Effector CD8-positive, alpha-beta T cell (primary cell): ENCODE measurements at places on chromosomes 6 and 20.
A peak's percentile ranks its signal among the peaks of the same experiment; 100 is the strongest.

GRCh38 chr20:62233684-62234083, 4.6 kb upstream of the OSBPL2 start:
- DNase-seq, result no peak

DNA sequence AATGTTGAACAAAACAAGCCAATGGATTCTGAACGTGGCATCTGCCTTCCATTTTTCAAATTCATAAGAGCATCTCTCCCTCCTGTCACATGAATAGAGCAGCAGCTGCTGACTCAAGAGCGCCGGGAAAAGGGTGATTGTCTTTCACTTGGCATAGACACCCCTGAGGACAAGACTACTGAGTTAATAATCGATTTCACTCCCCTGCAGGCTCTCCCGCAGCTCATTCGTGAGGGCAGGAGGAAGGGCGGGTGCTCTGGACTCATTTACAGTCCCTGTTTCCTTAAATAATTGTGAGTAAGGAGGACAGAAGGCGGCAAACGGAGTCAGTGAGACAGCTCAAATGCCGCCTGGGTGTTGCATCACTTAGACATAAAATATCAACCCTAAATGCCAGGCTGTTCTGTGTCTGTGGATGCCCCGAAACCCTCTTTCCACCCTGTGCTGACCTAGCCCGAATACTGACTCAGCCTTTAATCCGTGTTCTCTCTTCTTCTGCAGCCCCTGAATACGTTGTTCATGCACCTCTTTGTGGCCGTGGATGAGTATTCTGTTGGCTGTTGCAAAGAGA, 21.6 kb downstream of the CFAP61 start:
- DNase-seq, result no peak

- DNase-seq, result no peak
Measured at GRCh38 chr6:44442236-44442635, 54.7 kb downstream of the CDC5L start.

DNA sequence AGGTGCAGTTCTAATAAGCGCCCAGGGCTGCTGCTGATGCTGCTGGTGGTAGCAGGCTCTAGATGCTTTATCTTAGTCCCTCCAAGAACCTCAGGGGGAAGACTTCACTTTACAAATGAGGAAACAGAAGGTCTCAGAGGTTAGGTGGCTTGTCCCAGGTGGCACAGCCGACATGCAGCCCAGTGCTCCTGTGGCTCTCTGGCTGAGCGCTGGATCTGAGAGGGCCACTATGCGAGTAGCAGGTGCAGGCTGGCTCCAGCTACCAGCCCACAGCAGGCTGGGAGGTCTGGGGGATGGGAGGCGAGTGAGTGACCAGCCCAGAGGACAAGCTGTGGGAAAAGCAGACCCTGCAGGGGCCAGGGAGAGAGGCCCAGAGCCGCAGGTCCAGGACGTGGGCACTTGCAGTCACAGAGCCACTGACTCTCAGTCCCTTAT, 90.9 kb downstream of the PRND start:
- no peak for DNase-seq

GRCh38 chr6:167815296-167815980, 11.3 kb upstream of the AFDN start:
- no peak for DNase-seq

DNA sequence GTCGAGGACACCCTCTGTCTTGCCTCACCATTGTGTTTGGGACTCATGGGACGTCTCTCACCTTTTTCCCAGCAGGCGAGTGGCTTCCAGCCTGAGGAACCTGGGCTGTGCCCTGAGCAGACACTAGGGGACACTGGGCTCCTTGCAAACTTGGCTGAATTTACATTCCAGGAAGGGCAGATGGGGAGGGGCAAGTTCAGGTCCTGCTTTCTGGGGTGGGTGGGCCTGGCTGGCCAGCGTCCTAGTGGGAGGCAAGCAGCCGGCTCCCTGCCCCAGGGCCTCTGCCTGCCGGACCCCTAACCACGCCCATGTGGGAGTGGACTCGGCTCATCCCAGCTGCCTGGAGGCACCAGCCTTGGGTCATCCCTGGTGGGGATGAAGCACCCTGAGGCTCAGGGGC, 48.2 kb upstream of the MLN start:
- no peak for DNase-seq

DNA sequence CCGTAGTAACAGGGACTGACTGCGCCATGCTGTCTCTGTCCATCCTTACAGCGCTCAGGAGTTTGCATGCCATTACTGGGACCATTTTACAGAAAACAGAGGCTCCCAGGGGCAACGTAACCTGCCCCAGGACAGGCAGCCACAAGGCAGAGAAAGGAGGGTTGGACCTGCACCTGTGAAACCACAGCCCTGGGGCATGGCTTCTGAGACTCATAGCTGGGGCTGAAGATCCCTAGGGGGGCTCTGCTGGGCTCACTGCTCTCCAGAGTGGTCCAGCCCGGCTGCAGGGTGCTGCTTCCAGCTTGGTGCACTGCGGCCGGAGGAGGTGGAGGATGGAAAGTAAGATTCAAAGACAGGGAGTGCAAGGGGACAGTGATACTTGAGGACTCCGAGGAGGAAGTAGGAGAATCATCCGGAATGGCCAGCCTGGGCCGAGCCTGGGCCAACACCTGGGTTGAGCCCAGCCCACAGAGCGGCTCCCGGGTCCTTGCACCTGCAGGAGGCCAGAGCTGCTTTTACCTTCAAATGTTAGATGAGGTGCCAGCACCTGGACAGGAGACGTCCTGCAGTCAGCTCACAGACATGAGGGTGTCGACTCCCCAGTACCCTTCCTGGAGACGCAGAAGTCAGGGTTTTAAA, 183.2 kb downstream of the CDH4 start:
- no peak for DNase-seq

GRCh38 chr6:128508588-128509296, 11.7 kb downstream of the PTPRK start:
- DNase-seq, result no peak

DNA sequence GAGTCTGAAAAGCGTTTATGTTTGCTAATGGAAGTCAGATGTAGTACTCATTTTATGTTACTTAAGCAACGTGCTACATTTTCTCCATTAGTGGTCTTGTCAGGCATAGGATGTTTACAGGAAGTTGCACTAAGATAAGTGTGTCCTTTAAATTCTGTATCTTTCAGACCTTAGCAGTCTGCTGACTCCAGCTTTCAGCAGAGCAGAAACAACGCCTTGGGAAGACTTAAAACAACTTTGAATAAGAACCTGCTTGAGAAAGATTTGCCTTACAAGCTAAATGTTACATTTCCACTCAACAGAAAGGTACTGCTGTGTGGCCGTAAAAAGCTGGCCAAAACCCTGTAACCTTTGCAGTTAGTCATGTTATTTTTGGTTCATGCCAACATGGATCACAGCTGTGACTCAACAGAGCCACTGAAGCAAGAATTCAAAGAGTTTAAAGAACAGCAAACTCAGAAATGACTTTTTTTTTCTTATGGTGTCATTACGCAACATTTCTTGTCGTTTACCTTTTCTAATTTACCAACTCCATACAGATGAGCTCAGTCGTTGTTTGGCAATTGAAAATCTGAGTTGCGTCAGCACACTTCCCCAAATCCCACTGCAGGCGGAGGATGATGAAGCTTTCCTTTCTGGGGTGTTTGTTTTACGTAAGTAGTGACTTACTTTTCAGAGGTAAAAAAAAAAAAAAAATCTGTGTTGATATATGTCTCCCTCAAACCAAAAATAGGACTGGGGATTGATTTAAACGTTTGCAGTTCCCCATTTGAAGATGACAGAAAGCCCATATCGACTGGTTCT, 27.9 kb upstream of the BMP6 start:
- DNase-seq, result no peak

- DNase-seq, result peak; percentile 50
Measured at GRCh38 chr6:31079656-31080261, 32.6 kb downstream of the C6orf15 start.

- DNase-seq, result no peak
Measured at GRCh38 chr6:44367681-44368080, 19.8 kb upstream of the CDC5L start.

DNA sequence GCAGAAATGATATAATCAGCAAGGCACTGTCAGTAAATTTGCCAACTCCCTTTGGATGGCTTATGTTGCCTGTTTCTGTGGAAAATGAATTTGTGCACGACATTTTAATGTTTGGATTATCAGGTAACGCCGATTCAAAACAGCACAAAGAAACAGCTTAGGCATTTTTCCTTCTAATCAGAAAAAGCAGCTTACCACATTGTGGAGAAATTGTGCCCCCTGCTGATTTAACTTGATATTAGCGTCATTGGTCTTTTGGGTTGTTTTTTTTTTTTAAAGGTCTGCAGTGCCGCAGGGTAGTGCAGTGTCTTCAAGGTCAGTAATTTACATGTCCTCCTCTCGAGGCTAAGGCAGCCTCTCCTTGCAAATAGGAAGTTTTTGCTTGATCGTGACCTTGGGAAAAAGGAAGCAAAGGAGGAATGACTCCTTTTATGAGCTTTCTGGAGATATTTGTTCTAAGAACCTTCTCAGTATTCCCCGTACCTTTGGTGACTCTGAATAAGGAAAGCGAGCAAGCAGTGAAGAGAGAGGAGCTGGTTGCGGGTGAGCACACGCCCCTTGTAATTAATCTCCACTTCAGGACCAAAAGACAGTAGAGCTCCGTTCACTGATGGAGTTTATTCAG, 79.1 kb downstream of the ELOVL4 start:
- DNase-seq, result no peak

DNA sequence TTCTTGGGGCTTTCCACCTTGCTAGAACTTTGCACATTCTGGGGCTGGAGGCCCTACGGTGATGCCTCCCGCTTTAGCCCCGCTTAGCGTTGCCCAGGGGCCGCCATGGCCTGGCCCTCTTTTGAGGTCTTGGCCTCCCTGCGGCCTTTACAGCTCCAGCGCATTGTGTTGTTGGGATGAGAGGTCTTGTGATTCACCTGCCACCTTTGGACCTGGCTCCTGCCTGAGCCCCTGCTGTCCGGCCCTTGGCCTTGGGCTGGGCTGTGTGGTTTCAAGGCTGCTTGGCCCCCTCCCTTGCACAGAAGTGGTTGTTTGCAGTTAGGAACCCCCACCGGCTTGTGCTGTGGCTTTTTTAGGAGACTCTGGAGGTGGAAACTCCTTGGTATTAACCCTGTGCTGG, 61.0 kb upstream of the CDH4 start:
- no peak for DNase-seq

DNA sequence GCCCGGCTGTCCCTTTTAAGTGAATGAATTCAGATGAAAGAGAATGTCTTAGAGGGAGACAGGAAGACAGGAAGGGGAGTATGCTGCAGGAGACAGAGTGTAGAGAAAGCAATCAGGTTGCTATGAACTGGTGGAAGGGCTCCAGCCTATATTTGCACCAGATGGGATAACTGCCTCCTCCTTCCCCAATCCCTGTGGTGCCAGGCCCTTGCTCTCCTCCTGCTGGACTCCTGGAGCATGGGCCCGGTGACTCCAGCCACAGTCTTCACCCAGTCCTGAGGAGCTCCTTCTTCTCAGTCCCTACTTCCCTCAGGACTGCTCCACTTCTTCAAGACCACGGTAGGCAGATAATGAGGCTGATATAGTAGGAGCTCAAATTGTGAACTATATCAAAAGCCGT, 91.8 kb downstream of the TMEM200A start:
- DNase-seq, result no peak

DNA sequence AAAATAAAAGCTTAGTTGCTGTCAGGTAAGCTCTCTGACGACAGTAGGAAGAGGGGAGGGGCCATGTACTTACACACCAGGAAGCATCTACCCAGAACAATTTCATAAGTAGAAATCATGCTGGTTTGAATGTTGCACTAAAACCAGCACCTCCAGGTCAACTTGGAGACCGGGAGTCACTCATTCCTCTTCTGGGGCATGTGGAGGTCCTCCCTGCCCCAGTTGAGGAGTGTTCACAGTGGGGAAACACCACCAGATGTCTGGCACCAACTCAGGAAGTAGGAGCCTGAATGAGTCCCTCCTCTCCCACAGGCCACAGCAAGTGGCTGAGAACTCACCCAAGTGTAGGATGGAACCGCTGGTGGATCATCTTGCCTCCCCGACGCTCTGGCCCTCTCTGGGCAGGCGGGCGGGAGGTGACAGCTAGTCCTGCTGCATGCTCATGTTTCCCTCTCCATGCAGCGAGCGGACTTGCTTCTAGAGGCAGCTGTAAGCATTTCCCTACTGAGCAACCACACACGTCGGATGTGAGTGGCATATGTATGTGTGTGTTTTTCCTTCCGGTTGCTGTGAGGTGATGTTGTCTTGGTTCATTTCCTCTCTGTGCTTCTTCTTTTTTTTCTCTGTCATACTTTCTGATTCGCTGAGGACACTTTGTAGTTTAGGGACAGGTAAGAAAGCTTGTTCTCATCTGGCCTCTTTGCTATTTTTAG, 149.5 kb upstream of the NEDD9 start:
- peak; percentile 26 for DNase-seq

GRCh38 chr6:163599136-163599535, 184.6 kb downstream of the QKI start:
- DNase-seq, result no peak

- DNase-seq, result no peak
Measured at GRCh38 chr6:170083236-170084051, 207.4 kb downstream of the DLL1 start.

- DNase-seq, result no peak
Measured at GRCh38 chr6:88764081-88764480, 199.3 kb downstream of the RNGTT start.

- DNase-seq, result no peak
Measured at GRCh38 chr6:29504961-29505360, 17.2 kb upstream of the MAS1L start.

DNA sequence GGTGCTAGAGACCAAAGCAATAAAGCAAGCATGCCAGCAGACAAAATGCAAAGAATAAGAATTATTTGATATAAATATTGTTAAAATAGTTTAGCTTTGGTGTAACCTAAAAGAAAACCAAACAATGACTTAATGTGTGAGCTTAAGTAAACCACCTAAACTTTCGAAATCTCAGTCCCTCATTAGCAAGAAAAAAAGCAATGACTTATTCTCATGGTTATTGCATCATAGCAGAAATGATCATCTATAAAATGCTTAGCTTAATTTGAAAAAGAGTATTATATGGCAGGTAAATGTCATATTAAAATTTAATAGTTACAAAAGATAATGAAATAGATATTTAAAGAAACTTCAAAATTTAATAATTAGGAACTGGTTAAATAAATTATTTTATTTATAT, 1395.7 kb upstream of the EYS start:
- DNase-seq, result no peak

DNA sequence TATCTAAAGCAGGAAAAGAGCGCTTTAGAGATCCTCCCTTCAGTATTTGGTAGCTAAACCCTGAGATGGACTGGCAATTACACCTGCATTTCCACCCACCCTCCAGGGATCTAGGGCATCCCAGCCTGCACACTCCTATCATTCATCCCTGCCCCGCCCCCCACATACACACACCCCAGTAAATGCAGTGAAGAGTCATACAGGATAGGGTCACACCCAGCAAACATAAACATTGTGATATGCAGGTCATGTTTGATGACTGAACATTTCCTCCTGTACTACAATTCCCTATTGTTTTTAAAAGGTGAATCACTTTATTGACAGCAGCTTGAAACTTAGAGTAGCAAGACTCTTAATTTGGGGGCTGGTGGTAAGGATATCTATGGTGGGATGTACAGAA, 112.9 kb downstream of the FOXO3 start:
- no peak for DNase-seq

DNA sequence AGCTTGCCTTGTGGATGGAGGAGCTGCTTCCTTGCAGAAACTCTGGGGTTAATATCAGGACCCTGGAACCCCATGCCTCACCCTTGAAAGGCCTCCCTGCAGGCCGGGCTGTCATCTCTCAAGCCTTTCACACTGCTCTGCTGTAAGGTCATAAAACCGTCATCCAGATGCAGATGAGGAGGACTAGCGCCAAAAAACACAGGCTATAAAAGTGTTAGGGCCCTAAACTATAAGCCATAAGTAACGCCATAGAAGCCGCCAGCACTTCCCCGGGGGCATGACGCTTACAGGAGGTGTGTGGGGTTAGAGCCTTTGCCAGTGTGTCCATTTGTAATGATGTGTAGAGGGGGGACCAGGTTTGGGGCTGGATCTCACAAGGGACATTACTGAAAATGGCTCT, 47.6 kb downstream of the CDH4 start:
- no peak for DNase-seq
